Fibroblast of villous mesenchyme (primary cell): ENCODE measurements at places on chromosomes 12 and 14.

DNA sequence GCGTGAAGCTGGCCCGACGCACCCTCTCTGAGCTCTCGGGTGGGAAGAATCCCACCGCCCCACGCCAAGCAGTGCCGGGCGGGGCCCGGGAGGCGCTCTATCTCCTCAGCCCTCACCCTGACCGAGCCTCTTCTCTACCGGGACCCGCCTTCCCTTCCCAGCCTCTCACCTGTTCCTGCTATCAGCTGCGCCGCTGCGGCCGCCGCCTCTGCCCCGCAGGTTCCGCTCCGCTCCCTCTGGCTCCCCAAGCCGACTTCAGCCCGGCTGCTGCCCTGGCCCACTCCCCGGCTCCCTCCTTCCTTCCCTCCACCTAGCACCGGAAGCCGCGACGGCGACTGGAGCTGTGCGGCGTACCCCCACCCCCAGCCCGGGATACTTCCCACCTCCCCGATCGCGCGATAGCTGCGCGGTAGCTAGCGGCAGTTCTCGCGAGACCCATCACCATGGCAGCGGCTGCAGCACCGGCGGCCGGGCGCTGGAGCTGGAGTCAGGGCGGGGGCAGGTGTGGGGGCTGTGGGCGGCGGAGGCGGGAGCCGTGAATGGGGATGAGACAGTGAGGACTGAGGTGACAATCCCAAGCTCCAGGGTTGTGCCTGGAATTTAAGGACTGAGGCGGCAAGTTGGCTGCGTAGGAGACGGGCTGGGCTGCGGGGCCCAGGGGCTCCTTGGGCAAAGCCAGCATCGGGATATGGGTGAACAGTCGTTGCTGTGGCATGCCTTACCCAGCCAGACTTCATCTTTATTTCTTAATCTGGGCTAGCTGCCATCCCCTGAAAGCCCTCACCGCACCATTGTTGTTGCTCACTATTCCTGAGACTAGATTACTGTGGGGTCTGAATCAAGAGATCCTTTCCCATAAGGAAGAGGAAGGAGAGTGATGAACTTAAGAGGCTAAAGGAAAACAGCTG is at the start of gene ARF3:
TSS of gene ARF3 (minus strand) at position 347 of the 908 bp plus-strand sequence. CDS start 16,392 bp downstream, outside the sequence.
- peak; percentile 93 for DNase-seq

- DNase-seq, result no peak
Measured at GRCh38 chr14:92959189-92959531, 36.2 kb downstream of the CHGA start.

- peak; percentile 87 for DNase-seq
Measured at GRCh38 chr12:89574736-89575208, 48.9 kb upstream of the POC1B start.

DNA sequence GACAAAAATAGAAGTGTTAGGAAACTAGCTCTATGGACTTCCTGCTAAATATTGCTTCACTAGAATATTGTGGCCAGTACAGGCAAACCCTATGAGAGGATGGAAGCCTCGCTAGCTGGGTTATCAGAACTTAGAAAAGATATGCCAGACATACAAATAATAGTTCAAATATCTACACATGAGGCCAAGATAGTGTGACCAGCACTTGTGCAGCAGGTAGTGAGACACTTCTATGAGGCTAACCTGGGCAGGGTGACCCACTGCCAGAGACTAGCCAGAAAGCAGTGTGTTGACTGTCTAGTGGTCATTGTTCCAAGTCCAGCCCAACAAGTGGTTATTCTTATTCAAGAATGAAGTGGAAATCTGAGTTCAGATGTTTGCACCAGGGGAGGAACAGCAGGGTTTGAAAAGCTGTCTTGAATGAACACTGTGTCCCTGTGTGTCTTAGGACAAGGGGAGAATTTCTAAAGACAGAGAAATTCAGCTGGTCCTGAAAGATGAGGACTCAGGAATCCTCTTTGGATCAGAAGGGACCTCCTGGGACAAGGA is 16.3 kb downstream of the TSPAN8 start:
- peak; percentile 2 for DNase-seq
